Hematopoietic multipotent progenitor cell treated with erythropoietin and hydrocortisone succinate and interleukin-3 and kit ligand, for 17 days (in vitro differentiated cells): ENCODE measurements at places on chromosomes 7 and 10.

DNA sequence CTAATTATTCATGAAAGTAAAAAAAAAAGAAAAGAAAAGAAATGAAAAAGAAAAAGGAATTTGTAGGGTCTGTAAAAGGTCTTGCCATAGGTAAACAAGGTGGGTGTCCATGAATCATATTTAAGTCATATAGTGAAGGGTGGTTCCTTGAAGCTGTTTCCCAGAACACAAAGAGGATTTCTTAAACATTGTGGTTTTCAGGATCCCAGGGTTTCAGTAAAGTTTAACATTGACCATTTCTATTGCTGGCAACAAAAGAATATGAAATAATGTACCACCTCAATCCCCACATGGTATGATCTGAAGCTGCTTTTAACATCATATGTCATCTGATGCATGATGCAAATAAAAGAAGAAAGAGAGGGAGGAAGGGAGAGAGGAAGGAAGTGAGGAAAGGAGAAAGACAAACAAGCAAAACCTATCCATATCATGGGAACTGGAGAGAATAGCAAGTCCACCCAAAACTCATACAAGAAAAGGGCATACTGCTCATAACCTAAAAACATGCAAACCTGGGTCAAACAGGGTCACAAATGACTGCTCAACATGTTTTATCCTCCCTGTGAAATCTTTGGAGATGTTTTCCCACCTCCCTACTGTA is 663.5 kb downstream of the SORCS1 start:
- no peak for DNase-seq

DNA sequence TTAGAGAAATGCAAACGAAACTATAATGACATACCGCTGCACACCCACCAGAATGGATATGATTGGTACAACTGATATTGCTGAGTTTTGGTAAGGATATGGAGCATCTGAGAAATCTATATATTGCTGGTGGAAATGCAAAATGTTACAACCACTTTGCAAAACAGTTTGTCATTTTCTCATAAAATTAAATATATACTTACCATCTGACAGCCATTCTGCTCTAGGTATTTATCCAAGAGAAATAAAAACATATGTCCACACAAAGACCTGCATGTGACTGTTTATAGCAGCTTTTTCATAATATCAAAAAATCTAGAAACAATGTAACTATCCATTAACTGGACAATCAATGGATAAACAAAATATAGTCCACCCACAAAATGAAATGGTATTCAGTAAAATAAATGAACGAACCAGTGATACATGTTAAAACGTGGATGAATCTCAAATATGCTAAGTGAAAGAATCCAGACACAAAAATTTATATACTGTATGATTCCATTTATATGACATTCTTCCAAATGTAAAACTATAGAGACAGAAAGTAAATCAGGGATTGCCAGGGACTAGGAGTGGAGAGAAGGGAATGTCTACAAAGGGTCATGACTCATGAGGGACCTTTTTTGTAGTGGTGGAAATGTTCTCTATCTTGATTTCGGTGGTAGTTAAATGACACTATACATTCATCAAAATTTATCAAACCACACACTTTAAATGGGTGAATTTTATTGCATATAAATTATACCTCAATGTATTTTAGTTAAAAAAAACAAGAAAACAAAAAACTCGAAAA is 312.0 kb upstream of the GLI3 start:
- no peak for DNase-seq

DNA sequence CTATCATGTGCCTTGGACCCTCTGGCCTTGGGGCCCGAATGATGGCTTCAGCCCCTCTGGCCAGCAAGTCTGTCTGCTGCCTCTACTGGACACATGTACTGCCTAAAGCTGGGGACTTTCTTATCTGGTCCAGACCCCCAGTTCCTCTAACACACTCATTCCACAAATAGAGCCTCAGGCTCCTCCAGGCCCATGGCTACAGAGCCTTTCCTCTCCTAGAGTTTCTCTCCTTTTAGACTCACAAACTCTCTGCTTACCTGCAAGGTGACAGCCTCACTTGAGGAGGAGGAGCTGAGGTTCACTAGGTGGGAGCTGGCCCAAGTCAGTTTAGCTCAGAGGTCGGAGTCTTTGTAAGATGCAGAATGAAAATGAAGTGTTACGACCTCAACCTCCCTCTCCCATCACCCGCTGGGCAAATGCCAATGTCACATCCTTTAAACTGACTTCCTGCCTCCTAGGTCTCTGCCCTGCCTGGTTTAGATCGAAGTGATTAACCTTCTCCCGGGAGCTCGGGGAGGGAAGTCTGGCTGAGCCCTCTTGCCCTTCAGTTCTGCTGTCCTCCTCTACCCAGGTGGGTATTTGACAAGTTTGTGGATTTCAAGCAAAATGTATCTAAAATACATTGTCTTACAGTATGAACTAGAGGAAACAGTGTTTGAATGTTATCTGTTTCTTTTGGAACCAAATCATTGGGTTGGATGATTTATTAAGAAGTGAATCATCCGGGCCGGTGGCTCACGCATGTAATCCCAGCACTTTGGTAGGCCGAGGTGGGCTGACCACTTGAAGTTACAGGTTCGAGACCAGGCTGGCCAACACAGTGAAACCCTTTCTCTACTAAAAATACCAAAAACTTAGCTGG is 71.9 kb upstream of the TNS3 start:
- DNase-seq = no peak

- DNase-seq = peak; percentile 1
These were observed 4.4 kb upstream of the ABHD11 start for GRCh38 chr7:73742753-73743641.

DNA sequence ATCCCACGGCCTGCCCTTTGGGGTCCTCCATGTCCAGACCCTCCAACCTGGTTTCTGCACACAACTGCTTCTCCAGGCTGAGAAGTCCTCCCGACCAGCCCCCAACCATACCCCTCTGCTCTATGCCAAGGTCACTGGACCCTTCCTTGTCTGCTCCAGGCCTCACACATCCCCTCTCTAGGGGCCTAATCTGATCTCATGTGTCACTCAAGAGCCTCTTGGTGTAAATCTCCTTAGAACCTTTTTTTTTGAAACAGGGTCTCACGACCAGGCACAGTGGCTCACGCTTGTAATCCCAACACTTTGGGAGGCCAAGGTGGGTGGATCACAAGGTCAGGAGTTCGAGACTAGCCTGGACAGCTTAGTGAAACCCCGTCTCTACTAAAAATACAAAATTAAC is 17.5 kb upstream of the SERPINE1 start:
- no peak for DNase-seq
